ENCODE measurements at places on chromosomes 3 and 15. TPM values are rescaled to one million over a fixed set of nuclear protein-coding genes. Genes with fewer than 3 reads are reported as not detected.

DNA sequence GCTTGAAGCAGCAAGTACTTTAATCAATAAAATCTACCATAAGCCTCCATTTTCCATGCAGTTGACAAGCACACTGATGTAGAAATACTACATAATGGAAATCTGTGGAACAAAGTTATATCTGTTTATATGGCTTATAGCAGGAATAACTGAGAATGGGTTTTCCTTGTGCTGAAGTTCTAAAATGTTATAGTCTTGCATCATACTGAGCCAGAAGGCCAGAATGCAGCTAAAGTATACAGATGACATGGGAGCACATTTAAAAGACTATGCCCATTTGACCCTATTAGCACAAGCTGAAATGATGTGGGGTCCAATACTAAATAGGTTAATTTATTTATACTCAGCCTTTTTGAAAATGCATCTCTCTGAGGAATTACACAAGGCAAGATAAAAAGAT is 25.1 kb downstream of the SLC24A5 start:
- no peaks in the 10 kb centered on the region for H3K4me1 ChIP-seq
- no peak overlapping the region for H3K4me3 ChIP-seq
- H3K36me3 ChIP-seq = no peaks in the 10 kb centered on the region
- no peak overlapping the region for H3K27ac ChIP-seq
- H3K27me3 ChIP-seq = no peaks in the 10 kb centered on the region

Gene GPR15
- not detected for polyA plus RNA-seq

DNA sequence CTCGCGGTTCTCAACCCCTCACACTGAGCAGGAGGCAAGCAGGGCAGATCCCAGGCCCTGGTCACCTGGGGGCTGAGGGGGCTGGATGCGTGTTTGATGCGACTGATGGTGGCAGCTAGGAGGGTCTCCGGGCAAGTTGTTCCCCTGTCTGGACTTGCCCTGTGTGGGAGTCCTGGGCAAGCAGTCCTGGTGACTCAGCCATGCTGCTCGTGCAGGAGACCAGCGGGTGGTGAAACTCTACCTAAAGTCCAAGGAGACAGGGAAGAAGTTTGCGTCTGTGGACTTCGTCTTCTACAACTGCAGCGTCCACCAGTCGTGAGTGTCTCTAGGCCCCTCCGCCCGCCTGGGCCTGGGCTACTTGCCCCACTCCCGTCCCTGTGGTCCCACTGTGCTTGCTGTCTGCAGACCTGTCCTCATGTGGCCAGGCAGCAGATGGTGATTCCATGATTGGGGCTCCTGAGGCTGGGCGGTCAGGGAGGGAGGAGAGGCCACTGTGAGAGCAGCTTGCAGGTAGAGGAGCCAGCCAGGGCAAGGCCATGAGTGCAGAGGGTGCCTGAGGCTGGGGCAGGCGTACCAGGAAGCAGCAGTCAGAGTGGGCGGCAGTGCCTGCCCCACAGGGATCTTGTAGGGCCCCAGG is 23.1 kb downstream of the PLXNA1 start:
- H3K27ac ChIP-seq = no peak overlapping the region
- H3K27me3 ChIP-seq = no peaks in the 10 kb centered on the region
- H3K4me3 ChIP-seq = no peak overlapping the region
- H3K36me3 ChIP-seq = peaks cover 45% of the 10 kb centered on the region

DNA sequence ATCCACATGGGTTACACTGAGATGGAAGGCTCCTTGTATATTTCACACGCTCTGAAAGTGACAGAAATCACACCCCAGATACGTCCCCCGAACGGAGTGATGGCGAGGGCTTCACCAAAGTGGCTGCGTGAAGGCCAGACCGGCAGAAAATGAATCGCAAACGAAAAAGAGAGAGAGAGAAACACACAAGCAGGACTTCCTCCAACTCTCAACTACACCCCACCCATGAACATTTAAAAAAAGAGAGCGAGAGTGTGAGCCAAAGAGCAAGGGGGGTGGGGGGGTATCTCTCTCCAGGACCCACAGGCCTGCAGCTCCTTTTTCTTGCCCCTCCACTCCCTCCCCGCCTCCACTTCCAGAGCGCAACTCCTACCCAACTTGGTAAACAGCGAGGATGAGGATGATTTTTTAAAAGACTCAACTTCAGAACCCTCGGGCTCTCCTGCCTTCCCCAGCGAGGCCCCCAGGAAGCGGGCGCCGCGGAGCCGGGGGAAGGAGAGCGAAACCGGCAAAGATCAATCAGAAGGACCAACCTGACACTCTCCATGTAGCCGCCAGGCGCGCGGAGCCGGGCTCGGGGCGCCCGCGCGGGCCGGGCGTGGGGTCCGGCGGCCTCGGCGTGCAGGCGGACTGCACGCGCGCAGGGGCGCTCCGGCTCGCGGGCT is 519.1 kb downstream of the FOXP1 start:
- peak; percentile 57 for DNase-seq
- peak overlapping the region; percentile 67 for H3K4me3 ChIP-seq
- peaks cover 82% of the 10 kb centered on the region for H3K4me1 ChIP-seq
- no peaks in the 10 kb centered on the region for H3K27me3 ChIP-seq
- H3K36me3 ChIP-seq = no peaks in the 10 kb centered on the region

DNA sequence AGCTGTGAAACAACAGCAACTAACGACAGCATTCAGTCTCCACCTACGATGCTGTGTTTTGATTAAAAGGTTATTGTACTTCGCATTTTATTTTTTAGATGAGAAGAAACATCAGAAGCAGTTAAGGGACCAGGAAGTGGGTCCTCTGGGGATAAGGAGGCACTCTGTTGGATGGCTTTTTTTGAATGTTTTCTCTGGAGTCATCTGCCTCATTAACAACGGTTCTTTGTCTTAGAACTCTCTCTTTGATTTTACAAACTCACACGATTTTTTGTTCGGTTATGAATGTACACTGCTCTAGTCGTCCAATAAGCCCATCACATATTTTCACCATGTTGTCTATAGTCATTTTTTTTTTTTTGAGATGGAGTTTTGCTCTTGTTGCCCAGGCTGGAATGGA is 36.0 kb upstream of the ARPIN start:
- DNase-seq = no peak
- no peak overlapping the region for H3K4me3 ChIP-seq
- no peaks in the 10 kb centered on the region for H3K36me3 ChIP-seq
- no peaks in the 10 kb centered on the region for H3K27me3 ChIP-seq
- no peaks in the 10 kb centered on the region for H3K4me1 ChIP-seq
- no peak overlapping the region for H3K27ac ChIP-seq

DNA sequence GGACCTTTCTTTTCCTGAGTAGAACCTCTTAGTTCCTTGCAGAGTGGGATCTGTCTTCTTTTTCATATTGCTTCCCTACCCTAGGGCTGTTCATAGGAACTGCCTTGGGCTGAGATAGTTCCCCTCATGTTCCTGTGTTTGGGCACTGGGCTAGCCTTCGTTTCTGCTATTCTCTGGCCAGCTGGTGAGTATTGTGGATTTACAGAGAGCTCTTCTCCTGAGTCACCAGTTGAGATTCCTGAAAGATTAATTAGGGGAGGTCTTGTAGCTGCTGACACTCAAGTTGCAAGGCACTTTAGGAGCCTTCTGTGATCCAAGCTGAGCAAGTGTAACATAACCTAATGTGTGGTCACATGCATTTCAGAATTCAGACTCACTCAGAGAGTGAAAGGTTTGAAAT is 30.7 kb downstream of the CHD2 start:
- H3K4me3 ChIP-seq = no peak overlapping the region
- no peak for DNase-seq
- peaks cover 2% of the 10 kb centered on the region for H3K4me1 ChIP-seq
- peaks cover 100% of the 10 kb centered on the region for H3K36me3 ChIP-seq
- H3K27me3 ChIP-seq = no peaks in the 10 kb centered on the region
- H3K27ac ChIP-seq = no peak overlapping the region

Gene FGF7
- 5.7 TPM for polyA plus RNA-seq

DNA sequence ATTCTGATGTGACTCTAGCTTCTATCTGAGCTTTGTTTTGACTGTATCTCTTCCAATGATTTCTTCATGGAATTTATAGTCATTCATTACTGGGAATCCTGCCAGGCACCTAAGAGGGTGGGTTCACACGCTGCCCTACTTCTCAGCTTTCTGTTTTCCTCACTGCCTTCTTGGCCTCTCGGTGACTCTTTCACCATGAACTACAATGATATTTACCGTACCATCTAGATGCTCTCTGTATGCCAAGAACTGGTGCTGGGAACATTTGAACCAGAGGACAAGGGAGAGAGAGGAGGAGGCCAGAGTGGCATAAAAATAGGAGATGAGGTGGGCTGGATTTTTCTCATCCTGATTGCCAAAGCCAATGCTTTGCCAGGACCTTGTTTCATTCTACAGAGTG is 280.0 kb upstream of the P2RY1 start:
- no peaks in the 10 kb centered on the region for H3K36me3 ChIP-seq
- no peaks in the 10 kb centered on the region for H3K4me1 ChIP-seq
- H3K27ac ChIP-seq = no peak overlapping the region

Gene ANKRD63
- polyA plus RNA-seq = not detected

GRCh38 chr3:105006164-105006563 is 360.5 kb upstream of the ALCAM start:
- no peaks in the 10 kb centered on the region for H3K4me1 ChIP-seq
- no peak for DNase-seq
- H3K27me3 ChIP-seq = no peaks in the 10 kb centered on the region
- H3K27ac ChIP-seq = no peak overlapping the region
- H3K36me3 ChIP-seq = no peaks in the 10 kb centered on the region
- H3K4me3 ChIP-seq = no peak overlapping the region

DNA sequence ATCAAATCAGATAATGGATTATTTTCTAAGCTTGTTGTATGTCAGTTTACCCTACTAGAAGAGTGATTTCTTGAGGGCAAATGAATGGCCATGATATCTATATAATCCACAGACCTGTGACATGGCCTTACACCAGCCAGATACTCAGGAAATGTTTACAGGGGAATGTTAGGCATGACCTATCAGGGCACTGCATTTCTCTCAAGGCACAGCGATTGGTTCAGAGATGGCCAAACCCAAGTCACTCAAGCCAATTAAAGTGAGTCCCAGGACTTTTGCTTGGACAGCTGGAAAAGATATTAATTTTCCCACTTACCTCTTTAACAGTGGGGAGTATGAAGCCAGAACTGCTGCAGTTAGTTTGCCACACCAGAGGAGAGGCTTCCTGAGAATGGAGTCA is 28.7 kb upstream of the GATA2 start:
- H3K4me3 ChIP-seq = no peak overlapping the region
- no peak overlapping the region for H3K27ac ChIP-seq
- H3K27me3 ChIP-seq = peaks cover 81% of the 10 kb centered on the region

- no peak overlapping the region for H3K4me3 ChIP-seq
- no peaks in the 10 kb centered on the region for H3K4me1 ChIP-seq
- no peaks in the 10 kb centered on the region for H3K36me3 ChIP-seq
- DNase-seq = no peak
- no peak overlapping the region for H3K27ac ChIP-seq
- no peaks in the 10 kb centered on the region for H3K27me3 ChIP-seq
Measured at GRCh38 chr3:110494728-110495127, 576.9 kb upstream of the NECTIN3 start.

Gene UTS2B
- polyA plus RNA-seq = not detected

Gene SOX2
- polyA plus RNA-seq = 26.9 TPM

Gene IMPG2
- not detected for polyA plus RNA-seq

DNA sequence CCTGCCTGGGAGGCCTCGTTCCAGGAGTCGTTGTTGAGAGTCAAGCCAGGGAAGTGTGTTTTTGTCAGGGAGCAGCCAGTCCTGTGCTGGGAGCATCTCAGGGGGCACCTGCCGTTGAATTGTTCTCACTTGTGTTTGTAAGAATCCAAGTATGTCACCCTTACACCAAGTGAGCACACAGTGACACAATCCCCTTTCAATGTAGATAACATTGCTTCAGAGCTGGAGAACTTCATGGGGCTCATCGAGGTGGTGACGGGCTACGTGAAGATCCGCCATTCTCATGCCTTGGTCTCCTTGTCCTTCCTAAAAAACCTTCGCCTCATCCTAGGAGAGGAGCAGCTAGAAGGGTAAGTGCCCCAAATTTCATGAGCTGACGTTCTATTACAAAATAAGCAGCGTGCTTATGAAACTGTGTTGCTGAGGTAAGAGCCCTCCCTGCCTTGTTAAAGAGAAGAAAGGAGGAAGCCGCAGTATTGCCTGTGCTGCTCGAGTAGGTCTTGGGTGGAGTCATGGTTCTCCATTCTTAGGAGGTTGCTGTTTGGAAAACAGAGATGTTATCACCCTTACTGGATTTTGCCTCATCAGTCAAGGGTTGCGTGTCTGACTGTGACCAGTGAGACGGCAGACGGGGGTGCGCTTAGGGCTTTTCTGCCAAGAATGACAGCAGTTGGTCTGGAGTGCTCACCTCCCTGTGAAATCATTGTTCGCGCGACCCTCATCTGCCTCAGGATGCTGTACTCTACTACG is 108.1 kb downstream of the PGPEP1L start:
- peaks cover 32% of the 10 kb centered on the region for H3K36me3 ChIP-seq
- H3K4me1 ChIP-seq = peaks cover 17% of the 10 kb centered on the region
- H3K27ac ChIP-seq = no peak overlapping the region
- no peaks in the 10 kb centered on the region for H3K27me3 ChIP-seq
- no peak for DNase-seq
- H3K4me3 ChIP-seq = no peak overlapping the region

DNA sequence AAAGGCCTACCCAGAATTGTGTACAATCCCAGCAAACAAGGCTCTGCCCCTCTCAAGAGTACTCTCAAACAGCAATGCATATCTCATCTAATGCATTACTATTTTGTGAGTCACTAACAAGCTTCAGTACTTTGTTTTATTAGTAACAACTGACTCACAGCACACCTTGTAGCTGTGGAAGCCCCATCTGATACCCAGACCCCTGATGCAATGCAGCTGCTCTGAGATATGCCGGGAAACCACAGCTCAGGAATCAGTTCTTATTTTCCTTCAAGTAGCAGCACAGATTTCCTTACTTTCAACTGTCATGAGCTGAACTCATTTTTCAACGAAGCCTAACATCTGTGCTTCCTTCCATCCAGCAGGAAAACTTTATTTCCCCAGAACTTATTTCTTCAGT is 37.8 kb downstream of the CCNL1 start:
- DNase-seq = no peak
- peaks cover 19% of the 10 kb centered on the region for H3K4me1 ChIP-seq
- H3K4me3 ChIP-seq = no peak overlapping the region
- H3K27ac ChIP-seq = no peak overlapping the region
- H3K27me3 ChIP-seq = no peaks in the 10 kb centered on the region

Data from stomach (tissue), 19 donors.